GM19239 (cell line): ENCODE measurements at places on chromosomes 2 and 18.

DNA sequence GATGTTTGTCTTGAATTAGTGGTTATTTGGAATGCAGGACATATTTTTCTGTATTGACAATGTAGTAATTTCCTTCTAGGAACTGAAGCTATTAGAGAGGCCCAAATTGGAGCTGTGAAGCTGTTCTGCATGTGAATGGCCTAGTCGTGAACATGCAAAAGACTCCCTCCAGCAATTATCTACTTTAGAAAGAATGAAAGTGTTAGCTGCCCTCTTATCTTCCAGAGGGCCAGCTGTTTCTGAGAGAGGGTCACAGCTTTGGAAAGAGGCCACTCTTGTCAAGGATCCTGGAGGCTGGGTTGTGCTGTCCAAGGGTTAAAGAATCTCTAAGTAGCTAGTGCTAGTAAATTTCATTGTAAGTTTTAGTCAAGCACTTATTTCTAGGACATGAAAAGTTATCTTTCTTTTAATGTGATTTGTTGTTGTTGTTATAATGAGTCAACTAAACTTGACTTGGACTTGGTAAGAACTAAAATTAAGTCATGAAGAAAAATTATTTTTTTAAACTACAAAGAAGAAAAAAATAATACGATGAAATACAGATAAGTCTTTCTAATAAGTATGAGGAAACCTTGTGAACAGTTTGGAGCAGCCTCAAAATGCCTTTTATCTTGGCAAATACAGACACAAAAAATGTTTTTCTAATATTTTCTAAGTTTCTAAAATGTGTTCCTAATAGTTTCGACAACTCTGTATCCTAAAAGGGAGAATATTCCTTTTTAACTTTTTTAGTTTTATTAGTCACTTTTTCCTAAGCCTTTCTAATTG, 36.8 kb downstream of the DPP4 start:
- DNase-seq = no peak

DNA sequence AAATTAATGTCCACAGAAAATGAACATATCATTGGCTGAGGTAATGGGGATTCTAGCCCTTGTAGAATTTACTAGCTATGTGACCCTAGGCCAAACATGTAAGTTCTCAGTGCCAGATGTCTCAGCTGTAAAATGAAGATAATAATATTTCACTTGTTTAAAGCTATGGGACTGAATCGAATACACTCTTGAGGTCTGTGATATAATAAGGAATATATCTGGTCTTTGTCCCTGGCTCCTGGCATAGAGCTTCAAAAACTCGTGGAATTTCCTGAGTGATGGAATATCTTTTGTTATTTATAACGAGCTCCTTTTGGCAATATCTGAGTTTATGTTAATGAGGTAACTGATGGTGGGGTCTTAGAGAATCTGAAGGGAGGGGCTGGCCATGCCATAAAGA, 201.4 kb upstream of the CYP26B1 start:
- DNase-seq = no peak

DNA sequence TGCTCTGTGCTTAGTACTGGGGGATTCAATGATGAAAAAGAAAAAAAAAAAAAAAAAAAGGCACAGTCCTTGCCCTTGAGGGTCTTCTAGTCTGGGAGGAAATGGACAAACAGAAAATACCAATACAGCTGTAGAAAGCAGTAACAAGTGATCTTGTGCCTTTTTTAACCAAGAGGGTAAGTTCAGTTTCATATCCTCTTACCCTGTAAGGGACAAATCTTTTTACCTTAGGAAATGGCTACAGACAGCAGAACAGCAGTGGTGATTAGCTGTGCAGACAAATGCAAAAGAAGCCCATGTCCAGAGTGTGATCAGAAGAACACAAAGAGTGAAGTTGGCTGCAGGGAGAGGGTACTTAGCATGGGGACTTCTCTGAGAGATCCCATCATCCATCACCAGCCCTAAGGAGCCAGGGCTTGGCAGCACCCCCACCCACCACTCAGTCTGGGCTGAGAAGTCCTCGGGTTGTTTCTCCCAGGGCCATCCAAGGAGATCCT, 102.9 kb downstream of the ALPK2 start:
- DNase-seq = no peak

DNA sequence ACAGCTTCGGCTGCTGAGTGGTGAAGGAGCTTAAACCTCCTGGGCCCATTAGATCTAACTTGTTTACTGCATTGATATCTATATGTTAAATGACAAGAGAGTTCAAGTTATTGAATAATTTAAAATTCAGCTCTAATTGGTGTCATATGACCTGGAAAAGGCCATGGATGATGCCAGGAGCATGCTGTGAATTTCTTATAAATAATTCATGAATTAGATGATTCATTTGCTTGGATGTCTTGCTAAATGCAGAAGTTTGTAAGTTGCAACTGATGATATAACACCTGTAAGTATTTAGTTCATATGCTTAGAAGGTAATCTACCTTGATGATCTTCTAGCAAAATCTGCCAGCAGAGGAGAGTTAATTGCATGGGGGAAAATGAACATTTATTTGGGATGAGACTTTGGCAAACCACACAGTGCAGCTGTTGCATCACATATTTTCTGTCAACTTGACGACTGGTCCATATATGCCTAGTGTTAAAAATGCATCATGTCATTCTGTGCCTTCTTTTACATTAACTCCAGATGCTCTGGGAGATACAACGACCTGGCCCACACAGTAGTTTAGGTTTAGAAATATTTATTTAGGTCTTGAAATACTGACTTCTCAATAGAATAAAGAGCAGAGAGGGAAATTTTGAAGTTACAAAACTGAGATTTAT, 226.3 kb downstream of the KIAA1328 start:
- no peak for DNase-seq

GRCh38 chr2:1422131-1422530, 8.9 kb downstream of the TPO start:
- no peak for DNase-seq

GRCh38 chr2:138787053-138787666, 7.0 kb upstream of the NXPH2 start:
- no peak for DNase-seq

GRCh38 chr2:20744366-20745335, 77.7 kb downstream of the GDF7 start:
- DNase-seq = no peak

- peak; percentile 3 for DNase-seq
These were observed 629.9 kb downstream of the NRXN1 start for GRCh38 chr2:50401772-50402653.

DNA sequence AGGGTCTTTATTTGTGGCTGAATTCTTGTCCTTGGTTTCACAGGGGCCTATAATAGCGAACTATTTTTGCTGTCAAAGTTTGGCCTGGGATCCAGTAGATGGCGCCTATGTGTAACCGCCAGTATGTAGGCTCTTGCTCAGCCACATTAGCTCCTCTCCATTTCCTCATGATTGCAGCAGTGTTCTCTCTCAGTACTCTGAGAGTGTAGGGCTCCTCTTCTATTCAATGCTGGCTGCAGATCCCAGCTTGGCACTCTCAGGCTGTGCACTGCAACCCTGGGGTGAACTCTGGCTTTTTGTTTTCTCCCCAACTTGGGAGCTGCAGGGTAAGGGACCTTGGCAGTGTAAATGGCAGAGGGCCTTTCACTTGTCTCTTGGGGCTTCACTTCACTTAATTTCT, 344.6 kb upstream of the CHAC2 start:
- DNase-seq = peak; percentile 7

GRCh38 chr2:157258520-157259326, 1.2 kb downstream of the GALNT5 start:
- DNase-seq = no peak

GRCh38 chr2:119174216-119174992, 15.9 kb upstream of the C1QL2 start:
- DNase-seq = peak; percentile 57

- no peak for DNase-seq
These were observed 34.7 kb downstream of the WDR33 start for GRCh38 chr2:127776122-127776780.

- DNase-seq = no peak
These were observed 39.2 kb upstream of the IL1R2 start for GRCh38 chr2:101952551-101952950.

DNA sequence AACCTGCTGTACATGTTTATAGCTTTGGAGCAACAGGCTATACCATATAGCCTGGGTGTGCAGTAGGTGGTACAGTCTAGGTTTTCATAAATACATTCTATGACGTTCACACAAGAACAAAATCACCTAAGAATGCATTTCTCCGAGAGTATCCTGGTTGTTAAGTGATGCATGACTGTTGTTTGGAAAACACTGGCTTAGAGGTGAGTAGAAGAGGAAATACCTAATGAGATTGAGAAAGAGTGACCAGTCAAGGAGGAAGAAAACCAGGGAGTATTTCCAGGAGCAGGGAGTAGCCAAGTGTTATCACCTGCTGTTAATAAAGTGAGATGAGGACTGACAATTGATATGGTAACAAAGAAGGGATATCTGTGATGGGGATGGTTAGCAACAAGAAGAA, 2.9 kb upstream of the ZNF892 start:
- DNase-seq = no peak

DNA sequence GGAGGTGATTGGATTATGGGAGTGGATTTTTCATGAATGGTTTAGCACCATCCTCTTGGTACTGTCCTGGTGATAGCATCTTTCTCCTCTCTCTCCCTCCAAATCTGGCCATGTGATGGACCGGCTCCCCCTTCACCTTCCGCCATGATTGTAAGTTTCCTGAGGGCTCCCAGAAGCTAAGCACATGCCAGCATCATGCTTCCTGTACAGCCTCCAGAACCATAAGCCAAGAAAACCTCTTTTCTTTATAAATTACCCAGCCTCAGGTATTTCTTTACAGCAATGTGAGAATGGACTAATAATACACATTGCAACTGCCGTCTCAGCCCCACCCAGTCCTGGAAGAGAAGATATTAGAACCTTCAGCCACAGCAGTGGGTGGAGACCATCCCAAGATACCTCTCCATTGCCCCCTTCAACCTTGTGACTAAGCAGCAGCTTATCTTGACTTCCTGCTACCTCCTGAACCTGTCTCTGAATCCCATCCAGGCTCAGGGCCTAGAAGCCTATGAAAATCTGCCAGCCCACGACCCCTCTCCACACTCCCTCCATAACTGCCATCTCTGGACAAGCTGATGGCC, 81.8 kb upstream of the AGAP1 start:
- DNase-seq = no peak

- DNase-seq = no peak
These were observed 189.3 kb downstream of the CLIP4 start for GRCh38 chr2:29304399-29305060.

GRCh38 chr2:196335221-196335634, 163.8 kb upstream of the STK17B start:
- DNase-seq = no peak
